ENCODE measurements at places on chromosomes 3 and 15.

DNA sequence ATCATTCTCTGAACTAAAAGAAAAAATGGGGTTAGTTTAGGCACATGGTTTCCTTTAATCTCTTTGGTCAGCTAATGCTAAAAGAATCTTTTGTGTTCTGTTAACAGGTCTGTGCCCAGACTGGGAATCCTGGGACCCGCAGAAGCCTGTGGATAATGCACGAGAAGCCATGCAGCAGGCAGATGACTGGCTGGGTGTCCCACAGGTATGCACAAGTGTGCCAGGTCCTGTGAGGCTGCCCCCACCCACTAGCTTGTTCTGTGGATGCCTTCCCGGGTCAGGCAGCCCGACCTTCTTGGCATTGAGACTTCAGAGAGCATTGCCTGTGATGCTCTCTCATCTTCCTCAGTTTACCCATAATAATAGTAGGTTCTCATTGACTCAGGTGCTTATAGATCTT is 70.4 kb downstream of the FLNB start:
- no peak for DNase-seq

GRCh38 chr15:100565591-100565990 is 36.4 kb downstream of the LINS1 start:
- no peak for DNase-seq

DNA sequence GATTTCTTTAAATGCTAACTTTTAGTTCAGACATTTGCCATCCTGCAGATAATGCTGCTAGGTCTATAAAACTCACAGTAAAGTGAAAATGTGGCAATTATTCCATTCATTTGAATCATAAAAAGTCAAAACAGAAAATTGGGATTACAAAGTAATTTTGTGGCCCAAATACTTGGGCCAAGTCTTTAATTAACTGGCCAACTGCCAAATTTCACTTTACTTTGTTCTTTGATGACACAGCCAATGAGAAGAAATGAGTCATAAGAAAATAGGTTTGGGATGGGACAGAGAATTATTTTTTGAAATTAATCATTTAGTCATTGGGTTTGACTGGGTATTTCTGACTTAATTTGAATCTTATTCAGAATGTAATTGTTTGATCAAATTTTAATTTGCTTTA is 89.8 kb upstream of the SLC2A2 start:
- no peak for DNase-seq

DNA sequence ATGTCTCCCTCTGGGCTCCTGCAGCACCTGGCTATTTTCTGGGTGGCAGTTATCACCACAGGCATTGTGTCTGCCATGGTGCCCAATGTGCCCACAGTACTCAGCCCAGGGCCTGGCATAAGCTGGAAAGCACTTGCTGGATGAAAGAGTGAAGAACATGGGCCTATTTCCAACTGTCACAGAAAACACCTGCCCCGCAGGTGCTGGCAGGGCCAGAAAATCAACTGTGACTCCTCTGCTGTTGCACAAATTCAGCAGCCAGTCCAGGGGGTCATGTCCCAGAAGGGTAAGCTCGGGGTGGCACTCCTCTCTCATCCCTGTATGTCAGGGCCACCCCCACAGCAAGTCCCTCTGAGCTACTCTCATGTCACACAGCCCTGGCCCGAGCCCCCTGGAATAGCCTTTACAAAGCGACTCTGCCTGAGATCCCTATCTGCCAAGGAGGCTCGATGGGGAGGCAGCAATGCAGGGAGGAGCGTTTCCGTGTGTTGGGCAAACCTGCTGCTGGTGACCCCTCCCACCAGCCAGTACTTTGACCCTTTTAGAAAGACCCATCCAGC is 16.9 kb downstream of the ITIH3 start:
- DNase-seq: no peak

DNA sequence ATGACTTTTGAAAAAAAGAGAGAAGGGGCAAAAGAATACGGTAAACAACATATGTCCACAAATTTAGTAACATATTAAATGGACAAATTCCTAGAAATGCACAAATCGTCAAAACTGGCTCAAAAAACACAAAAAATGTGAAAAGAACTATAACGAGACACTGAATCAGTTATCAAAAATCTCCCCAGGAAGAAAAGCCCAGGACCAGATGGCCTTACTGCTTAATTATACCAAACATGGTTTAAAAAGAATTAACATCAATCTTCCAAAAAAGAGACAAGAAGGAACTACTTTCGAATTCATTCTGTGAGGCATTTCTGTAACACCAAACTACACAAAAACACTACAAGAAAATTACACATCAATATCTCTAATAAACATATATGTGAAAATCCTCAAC is 117.4 kb downstream of the STAG1 start:
- DNase-seq: no peak

DNA sequence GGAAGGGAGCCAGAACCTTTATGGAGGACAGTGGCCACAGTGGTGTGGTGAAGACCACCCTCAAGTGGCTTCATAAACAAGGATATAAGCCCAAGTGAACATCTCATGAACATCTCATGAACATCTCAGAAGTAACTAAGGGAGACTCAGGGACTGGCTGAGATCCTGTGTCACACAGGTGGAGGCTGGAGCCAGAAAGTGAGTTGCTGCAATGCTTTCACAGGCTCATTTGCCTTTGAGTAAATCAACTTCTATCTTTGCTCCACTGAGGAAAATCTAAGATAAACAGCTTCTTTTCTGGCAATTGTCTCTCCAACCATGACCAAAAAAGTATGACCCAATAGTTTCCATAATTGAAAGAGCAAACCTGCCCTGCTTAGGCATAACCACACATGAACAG is 152.9 kb downstream of the CADPS start:
- DNase-seq: no peak

DNA sequence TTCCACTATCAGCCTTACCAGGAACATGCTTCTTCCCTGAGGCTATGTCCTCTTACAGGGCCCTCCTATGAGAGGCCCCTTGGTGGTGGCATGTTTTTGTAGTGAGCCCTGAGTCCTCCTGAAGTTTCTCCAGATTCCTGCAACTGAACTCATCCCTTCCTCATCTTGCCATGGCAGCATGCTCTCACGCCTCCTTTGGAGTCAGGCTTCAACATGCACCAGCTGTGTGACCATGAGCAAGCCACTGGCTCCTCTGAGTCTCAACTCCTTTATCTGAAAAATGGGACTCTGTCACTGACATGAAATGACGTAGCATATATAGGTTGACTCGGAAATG is 216.3 kb upstream of the TLE3 start:
- DNase-seq: no peak

DNA sequence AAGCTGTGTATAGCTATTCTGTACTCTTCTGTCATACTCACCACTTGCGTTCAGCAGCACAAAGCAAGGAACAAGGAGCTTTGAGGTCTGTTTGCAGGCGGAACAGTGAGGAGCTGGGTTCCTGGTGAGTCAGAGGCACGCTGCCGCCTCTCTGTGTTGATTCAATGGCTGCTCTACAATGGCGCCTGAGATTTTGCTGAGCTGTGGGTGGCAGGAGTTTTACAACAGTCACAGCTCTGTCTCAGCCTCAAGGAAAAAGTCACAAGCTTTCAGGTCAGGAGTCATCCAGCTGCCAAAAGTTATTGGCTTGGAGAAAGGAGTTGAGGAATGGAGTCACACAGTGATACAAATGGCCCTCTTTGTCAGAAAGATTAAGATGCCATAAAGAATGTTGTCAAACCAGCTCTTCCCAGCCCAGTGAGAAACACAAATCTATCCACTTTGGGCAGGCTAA is 98.1 kb downstream of the SSR3 start:
- DNase-seq: no peak

GRCh38 chr3:14392231-14392630 is 10.2 kb upstream of the SLC6A6 start:
- no peak for DNase-seq

DNA sequence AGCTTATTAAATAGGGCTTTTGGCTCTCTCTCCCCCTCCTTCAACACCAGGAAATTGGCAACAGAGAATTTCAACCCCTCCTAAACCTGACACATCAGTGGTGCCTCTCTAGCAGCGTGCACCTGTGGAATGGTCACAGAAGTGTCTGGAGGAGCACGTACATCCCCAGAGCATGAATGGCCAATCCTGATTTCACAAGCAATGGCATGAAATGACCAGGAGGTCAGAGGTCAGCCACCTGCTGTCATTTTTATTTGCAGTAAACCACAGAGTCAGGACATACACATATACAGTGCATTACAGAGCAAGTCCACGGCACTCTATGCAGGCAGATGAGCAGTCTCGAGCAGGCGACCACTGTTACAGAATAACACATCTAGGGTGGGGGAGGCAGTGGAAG is 25.1 kb upstream of the ETV5 start:
- no peak for DNase-seq

DNA sequence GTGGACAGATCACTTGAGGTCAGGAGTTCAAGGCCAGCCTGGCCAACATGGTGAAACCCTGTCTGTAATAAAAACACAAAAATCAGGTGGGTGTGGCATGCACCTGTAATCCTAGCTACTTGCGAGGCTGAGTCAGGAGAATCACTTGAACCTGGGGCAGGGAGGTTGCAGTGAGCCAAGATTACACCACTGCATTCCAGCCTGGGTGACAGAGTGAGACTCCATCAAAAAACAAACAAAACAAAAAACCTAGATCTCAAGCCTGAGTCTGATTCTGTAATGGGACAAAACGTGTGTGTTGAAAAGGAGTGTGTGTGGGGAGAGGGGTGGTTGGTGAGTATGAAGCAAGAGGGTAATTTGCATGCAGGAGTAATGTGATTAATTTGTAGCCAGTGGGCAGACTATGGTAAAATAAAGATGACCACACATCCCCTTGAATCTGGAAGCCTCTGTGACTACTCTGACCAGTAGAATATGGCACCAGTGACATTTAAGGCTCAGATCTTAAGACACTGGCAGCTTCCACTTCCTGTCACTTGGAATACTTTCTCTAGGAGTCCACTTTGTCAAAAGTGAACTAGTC is 18.4 kb upstream of the OPA1 start:
- no peak for DNase-seq

DNA sequence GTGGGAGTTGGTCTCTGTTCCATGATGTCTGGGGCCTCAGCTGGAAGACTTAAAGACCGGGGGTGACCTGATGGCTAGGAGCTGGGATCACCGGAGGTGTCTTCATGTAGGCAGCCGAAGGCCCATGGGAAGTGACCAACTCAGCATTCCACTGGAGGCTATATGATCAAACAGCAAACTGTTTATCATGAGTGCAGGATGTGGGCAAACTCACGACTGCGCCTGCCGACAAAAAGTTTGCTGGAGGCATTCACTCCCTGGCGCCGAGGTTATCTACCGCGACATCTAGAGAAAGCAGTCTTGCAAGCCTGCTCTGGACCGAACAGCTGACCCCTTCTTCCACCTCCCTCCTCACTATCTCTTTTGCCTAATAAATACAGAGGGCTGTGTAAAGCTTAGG is 62.7 kb upstream of the NR2C2 start:
- no peak for DNase-seq
